ENCODE measurements at places on chromosomes 1 and 21.
A peak's percentile ranks its signal among the peaks of the same experiment; 100 is the strongest.

GRCh38 chr1:26739329-26739914 is 43.6 kb downstream of the ARID1A start:
- DNase-seq: no peak

DNA sequence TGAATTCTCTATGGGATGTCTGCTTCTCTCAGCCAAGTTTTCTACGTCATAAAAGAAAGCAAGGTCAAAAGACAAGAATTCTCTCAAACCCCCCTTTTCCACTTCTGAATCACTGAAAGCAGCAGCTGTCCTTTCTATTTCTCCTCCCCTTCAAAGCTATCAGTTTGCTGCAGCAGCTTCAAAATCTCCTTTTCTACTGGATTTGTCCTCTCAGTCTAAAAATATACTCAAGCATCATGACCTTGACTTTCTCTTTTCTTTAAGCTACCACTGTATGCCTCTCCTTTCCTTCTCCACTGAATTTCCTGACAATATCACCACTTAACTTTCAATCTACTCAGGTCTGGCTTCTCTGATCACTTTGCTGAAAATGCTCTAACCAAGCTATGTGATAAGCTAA is 1.9 kb downstream of the WDR64 start:
- no peak for DNase-seq

- no peak for DNase-seq
Observed at GRCh38 chr1:153389401-153389800, 1.5 kb downstream of the S100A8 start.

DNA sequence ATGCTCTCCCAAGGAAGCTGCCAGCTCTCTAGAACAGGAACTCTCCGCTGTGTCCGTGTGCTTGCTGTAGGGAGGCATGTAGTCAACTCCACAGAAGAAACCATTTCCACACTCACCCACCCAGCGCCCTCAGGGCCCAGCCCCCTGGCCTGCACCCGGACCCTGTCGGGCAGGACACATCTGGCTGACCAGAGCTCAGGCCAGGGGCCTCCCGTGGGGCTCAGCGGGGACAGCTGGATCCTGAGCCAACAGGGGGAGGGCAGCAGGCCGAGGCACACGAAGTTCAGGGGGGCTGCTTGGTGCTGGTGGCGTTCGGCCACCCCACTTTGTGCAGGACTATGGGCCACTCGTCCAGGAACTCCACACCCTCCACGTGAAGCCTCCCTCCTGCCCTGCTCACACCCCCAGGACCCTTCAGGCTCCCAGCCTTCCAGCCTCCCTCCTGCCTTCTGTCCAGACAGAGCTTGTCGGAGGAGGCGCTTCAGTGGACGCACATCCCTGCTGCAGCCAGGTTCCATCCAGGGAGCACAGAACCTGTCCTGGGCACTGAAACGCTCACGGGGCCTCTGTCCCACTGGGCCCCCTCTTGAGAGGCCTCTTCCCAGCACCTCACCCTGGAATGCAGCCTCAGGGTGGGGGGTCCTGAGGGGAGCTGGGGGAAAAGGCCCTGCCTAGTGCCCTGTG is 15.0 kb upstream of the FAAP20 start:
- no peak for DNase-seq

DNA sequence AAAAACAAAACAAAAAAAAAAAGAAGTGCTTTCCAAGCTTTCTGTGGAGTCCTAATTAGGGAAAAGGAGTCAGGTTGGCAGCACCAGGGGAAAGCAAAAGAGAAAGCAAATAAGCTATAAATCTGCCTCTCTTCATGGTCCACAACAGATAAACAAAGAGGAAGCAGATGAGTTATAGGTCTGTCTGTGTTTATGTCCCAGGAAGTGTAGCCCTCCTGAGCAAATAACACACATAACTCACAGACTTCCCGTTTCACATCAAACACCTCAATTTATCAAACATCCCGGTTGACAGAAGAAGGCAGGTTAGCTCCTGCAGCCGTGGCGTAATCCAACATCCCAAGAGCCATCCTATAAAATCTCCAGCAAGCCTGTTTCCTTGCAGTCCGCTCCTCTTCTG is 5.6 kb upstream of the SLC2A5 start:
- DNase-seq: no peak

- DNase-seq: peak; percentile 61
Observed at GRCh38 chr1:147243228-147243685, 773 bp downstream of the CHD1L start.

DNA sequence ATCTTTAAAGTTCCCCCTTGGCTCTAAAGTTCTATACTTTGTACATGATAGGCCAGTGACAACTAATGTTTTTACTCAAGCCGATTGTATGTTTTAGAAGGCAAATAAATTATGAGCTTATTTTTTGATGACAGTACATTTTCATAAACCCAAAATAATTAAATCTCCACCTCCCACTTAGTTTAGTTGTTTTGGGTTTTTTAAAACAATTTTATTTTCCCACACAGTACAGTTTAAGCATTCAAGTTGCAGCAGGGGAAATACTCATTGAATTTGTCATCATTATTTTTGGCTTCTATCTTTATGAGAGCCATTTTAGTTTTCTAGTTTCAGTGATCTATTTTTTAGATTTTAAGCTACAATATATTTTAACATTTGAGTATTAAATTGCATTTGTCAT is 93.6 kb downstream of the OLFML2B start:
- no peak for DNase-seq

DNA sequence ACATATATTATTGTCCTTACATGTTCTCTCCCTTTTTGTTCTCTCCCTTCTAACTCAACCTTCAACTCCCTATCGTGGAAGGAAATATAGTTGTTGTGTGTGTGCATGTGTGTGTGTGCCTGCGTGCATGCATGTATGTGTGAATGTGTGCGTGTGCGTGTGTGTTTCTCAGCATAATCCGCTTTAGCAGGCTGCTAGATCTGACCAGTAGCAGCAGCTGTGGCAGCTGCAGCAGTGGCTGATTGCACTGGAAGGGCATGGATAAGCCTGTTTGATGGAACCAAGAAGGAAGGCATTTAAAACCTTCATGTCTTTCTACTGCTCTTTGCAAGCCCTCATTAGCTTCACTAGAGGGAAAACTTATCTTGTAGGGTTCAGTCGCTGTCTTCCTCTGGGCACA is 65.6 kb upstream of the IRF2BP2 start:
- no peak for DNase-seq

DNA sequence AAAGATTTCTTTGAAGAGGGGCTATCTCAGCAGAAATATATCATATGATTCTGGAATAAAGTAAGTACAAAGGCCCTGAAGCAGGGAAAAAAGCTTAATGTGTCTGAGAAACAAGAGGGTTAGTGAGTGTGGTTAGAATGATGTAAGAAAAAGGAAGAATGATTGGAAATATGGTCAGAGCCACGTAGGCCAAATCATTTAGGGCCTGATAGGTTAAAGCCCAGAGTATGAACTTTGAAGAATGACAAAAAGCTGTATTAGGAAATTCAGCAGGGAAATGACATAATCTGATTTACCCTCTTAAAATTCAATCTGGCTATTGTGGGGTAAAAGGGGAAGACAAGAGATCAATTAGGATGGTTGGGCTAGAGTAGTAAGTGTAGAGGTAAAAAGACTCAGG is 69.0 kb upstream of the MUTYH start:
- DNase-seq: no peak

GRCh38 chr1:64765826-64766225 is 21.0 kb downstream of the RAVER2 start:
- no peak for DNase-seq

- no peak for DNase-seq
Observed at GRCh38 chr1:155880950-155881349, 21.6 kb downstream of the SYT11 start.

- no peak for DNase-seq
Observed at GRCh38 chr1:45545019-45545493, 5.6 kb upstream of the AKR1A1 start.

- DNase-seq: no peak
Observed at GRCh38 chr21:16678429-16679160, 834.2 kb upstream of the CXADR start.
